NCI-H187 treated with DMSO at 0.1 percent for 48 hours (cell line): ENCODE measurements at places on chromosomes 4 and X.

- no peak for DNase-seq
Measured at GRCh38 chrX:30343206-30343605, 34.0 kb upstream of the NR0B1 start.

- DNase-seq: no peak
Measured at GRCh38 chr4:87375719-87376291, 15.2 kb downstream of the HSD17B11 start.

DNA sequence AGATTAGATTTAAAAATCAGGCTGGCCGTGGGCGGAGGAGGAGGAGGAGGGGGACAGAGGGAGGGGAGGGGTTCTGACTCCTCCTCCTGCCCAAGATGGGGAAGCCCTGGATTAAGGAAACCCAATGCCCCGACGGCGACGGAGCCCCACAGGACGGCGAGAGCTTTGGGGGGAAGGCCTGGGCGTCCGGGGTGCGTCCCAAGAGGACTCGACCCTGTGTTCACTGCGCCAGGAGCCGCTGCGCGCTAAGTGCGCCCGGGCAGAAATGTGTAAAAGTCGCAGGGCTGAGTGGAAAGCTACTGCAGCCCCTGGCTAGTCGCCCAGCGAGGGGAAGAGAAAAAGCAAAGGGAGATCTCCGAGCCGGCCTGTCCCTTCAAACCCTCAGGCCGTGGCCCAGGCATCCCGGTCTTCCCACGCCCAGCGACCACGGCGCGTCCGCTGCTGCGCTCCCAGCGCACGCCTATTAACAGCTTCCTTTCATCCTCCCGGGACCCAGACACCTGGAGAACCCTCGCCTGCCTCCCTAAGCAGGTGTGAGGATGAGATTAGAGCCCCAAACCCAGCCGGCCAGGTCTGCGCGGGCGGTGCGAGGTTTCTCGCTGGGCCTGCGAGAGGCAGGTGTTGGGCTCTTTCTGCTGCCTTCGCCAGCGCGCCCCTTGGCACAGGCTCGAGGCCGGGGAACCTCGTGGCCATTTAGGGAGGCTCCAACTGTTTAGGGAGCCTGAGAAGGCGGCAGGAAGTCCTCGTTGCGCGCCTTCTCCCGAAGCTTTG lies 1.4 kb upstream of the RPS6KA3 start:
- no peak for DNase-seq

DNA sequence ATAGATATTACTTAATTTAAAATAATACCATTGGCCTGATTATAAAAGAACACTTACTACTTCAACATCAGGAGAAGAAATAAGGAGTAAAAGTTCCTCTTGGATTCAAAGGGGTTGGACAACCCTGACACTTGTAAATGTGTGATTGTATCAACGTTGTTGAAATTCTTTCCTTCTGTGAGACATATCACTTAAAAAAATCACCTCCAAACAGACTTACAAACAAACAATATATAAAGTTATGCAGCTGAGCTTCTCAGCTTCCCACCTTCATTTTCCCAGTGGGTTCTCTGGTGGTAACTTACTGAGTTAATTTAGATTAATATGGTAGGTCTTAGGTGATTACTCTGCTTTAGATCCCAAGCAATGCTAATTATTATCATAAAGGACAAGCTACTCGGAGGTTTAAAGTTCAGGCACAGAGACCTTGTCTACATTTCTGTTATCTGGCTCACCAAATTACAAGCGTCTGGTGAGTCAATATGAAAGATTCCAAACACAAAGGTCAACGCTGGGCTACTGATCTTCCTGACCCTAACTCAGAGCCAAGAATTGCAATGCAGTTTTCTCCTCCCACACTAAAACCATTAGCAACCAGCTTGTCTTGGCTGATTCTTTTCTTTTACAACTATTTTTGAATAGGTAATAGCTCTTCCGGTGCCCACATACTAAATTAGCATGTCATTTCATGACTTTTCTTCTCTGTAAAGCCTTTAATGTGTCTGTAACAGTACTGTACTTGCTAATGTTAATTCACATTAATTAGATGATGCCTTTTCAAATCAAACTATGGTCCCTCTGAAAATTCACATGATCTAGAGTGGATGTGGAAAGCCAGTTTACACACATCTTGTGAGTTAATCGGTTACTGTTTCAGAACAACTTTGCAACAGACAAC lies 157.6 kb downstream of the RASL11B start:
- no peak for DNase-seq

GRCh38 chr4:5033281-5033841 lies 14.1 kb upstream of the CYTL1 start:
- no peak for DNase-seq

GRCh38 chr4:183396227-183396637 lies 48.2 kb upstream of the CDKN2AIP start:
- DNase-seq: no peak

DNA sequence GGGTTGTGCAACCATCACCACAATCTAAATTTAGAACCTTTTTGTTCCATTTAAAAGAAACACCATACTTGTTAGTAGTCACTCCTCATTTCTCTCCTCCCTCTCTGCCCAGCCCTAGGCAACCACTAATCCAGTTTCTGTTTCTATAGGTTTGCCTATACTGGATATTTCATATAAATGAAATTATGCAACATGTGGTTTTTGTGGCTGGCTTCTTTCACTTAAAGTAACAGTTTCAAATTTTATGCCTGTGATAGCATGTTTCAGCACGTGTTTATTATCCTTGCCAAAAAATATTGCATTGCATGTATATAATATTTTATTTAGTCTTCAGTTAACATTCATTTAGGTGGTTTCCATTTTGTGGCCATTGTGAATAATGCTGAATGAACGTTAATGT lies 437.6 kb downstream of the IL1RAPL1 start:
- DNase-seq: no peak

DNA sequence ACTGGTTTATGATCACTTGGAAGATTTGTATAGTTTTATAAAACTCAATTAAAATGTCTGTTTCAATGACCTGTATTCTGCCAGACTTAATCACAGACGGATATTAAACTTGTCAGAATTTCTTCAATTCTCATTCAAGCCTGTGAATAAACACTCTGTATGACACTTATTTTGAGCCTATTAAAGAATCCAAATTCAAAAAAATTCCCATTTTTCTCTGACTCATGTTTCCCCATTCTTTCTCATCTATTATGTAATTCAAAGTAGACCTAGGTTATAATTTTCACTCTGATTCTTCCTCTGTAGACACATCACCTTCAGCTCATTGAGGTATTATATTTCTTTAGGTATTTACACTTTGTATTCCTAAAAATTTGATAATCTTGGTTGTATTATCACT lies 166.1 kb downstream of the TMA16 start:
- no peak for DNase-seq

GRCh38 chrX:105636667-105637066 lies 185.7 kb upstream of the NRK start:
- DNase-seq: no peak

DNA sequence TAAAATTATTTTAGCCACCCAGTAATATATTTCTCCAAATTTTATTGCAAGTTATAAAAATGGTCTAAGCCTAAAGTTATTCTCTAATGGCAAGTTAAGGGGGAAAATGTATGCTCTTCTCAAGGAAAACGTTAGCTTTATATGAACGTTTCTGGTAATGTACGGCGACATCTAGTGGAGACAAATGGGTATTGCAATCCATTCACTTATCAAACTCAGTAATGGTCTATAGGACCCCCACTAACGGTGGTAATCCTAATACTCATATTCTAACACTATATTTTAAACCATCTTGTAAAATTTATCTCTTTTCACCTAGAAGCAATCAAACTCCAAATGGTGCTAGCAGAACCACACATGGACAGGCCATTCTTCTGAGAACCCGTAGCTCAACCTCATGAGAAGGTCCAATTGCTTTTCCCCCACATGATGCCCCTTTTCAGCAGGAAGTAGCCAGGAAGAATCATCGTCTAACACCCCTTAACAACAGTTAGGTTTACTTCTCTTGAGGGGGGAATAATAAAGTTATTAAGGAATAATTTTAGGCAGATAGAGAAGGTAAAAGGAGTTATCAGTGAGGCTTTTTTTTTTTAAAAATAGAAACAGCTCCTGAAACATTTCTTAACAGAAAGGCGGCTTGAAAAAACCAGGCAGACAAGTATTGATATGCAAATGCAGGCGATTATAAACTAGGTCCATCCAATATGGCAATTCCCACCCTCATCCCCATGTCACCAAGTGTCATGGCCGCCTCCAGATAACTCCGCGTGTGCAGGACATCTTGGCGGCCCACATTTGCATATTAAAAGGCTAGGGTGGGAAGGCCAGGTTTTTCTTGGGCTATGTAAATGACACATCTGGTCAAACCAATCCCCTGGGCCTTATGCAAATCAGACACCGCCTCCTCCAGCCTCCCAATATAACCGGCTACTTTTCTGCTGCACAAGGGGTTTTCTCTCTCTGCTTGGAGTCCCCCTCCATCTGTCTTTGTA lies 35.0 kb downstream of the NUDT11 start:
- DNase-seq: no peak

GRCh38 chr4:112832493-112832892 lies 195.6 kb downstream of the LARP7 start:
- DNase-seq: no peak

GRCh38 chr4:147727476-147728028 lies 4.3 kb upstream of the ARHGAP10 start:
- no peak for DNase-seq

DNA sequence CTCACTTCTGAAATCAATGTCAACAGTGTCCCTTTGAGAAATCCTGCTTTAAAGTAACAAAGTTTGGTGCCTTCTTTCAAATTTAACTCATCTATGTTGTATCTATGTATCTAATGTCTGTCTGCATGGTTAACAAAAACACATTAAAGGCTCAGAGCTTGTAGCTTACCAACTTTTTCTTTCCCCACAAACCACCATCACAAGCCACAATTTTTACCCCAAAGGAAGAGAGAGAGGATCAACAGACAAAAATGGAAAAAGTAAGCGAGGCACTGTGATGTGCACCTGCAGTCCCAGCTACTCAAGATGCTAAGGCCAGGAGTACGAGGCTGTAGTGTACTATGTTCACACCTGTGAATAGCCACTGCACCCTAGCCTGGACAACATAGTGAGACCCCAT lies 17.2 kb downstream of the ATRX start:
- DNase-seq: no peak

DNA sequence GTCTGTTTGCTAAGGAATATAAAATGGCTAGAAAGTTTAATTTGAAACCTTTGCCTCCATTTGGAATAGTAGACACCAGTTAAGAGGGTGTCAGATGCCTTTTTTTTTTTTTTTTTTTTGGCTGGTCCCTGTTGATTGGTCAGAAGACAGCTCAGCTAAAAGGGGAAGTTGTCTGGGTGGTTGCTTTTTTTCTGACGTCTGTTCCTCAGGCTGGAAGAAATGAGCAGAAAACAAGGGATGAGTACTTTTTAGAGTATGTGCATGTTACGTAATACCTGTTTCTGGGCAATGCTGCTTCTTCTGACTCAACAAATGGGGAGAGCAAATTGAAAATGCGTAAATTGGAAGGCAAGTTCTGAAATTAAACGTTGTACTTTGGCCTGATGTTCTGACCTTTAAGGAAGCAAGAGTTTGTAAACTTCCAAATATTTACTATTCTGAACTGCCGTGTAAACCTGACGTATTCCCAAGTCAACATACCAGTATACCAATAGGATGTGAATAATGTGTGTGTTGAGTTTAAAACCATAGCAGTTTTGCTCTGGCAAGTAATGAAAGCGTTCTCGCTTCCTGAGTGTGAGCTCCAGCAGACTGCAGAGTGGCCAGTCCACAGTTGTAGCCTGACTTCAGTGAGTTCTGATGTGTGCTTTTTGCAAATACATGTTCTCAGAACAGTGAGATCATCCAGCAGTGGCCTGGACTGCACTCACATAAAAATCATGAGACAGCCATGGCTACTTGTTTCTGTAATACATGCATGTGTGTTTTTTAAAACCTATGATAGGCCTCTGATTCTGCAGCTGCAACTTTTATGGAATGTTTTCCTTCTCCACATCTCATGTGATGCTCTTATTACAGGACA lies 1.7 kb downstream of the SAT1 start:
- DNase-seq: no peak
